ENCODE measurements at places on chromosomes 6 and 20.

- no peak for DNase-seq
Measured at GRCh38 chr20:58352468-58352867, 36.6 kb upstream of the VAPB start.

DNA sequence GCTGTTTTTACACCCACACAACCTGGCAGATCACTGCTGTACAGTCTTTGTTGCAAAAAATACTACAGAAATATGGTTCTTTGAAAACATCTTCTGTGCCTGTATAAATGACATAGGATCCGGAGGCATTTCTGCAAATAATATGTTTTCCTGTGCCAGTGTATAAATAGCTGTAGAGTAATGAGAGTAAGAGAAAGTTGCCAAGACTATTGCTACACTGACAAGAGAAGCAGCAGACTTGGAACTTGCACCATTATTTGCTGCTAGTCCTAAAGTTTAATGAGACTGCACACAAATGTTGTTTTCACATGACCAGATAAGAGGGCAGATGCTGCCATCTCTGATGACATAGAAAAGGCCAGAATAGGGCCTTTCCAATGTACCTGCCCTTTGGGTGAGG, 50.0 kb upstream of the DTNBP1 start:
- no peak for DNase-seq

DNA sequence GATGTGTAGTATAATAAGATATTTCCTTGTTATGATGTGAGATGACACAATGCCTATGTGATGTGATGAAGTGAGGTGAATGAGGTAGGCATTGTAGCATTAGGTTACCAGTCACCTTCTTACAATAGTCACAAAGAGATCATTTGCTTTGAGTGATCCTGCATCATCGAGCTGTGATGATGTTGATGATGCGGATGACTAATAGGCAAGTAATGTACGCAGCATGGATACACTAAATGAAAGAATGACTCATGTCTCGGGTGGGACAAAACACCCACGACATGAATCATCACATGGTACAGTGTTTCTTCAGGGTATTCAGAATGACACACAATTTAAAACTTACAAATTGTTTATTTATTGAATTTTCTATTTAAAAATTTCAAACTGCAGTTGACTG, 806.3 kb upstream of the GJE1 start:
- peak; percentile 94 for DNase-seq

DNA sequence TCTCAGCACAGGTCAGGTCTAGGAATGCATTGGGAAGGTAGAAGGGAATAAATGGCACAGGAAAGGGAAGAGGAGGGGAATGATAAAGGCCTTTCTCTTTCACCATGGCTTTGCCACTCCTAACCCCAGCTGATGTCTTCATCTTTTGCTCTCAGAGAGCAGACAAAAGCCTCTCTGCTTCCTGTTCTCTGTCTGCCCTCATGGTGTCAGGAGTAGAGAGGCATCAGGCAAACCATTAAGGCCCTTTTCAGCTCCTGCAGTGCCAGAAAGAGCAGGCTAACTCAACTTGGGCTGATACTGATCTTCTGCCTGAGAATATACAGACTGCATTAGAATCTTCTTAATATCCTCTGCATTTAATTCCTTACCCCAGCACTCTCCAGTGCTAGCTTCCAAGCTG, 48.0 kb upstream of the STXBP5 start:
- DNase-seq, result no peak

GRCh38 chr20:24361541-24361940, 107.9 kb upstream of the SYNDIG1 start:
- no peak for DNase-seq

GRCh38 chr6:146697921-146698320, 99.1 kb downstream of the ADGB start:
- no peak for DNase-seq

DNA sequence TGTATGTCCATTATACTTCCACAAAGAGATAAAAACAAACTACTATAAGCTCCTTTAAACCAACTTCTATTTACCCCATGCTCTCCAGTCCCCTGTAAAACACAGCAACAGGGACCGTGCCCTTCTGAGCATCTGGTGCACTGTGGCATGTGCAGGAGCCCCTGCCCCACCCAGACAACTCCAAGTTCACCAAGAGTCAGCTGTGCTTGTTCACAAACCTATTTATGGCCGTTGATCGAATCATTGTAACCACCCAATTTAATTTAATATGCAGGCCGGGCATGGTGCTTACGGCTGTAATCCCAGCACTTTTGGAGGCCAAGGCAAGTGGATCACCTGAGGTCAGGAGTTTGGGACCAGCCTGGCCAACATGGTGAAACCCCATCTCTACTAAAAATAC, 13.7 kb upstream of the BLCAP start:
- DNase-seq, result no peak

- DNase-seq, result no peak
Measured at GRCh38 chr6:116761779-116762178, 3.7 kb downstream of the FAM162B start.

GRCh38 chr6:112780498-112781096, 433.5 kb downstream of the RFPL4B start:
- peak; percentile 76 for DNase-seq

GRCh38 chr6:45830441-45831139, 185.1 kb downstream of the CLIC5 start:
- DNase-seq, result no peak

GRCh38 chr6:56541030-56541600, 101.6 kb downstream of the DST start:
- no peak for DNase-seq

GRCh38 chr20:10002866-10003265, 31.9 kb upstream of the ANKEF1 start:
- DNase-seq, result no peak

DNA sequence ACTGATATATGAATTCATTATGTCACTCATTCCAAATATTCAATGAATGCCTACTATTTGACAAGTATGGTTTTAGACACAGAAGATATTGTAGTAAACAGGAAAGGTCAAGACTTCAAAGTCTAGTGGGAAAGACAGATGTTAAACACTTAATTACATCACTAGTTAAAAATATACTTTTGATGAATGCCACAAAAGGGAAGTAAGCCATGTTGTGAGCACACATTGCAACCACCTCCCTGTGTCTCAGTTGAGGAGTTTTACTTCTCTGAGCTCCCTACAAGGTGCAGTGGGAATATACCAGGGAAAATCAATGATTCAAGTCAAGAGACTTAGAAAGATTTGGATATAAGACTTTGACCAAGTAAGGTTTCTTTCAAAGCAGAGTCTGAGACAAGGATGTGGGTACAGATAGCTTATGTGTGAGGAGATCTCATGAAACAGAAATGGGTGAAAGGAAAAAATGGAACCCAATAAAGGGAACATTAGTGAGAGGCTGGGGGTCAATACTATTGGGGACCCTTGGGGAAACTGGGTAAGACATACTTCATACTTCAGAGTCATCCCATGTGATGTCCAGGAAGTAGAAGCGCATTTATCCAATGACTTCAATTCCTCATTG, 503.7 kb downstream of the KIF16B start:
- no peak for DNase-seq

GRCh38 chr6:117267766-117268534, 2.6 kb downstream of the VGLL2 start:
- DNase-seq, result no peak

DNA sequence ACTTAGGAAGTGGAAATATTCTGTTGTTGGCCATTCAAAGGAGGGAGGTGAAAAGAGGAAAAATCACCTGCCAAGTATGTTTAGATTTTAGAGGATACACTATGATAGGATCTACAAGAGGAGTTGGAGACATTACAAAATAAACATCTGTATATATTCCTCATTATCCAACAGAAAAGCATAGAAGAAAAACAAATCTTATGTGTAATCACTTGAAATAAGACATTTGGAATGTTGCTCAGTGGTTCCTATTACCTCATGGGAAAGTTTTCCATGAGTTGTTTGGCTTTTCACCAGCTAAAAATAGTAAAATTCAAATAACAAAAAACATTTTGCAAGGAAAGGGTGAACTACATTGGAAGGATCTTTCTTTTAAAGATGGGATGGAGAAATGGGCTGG, 76.7 kb upstream of the CARMIL1 start:
- DNase-seq, result no peak

DNA sequence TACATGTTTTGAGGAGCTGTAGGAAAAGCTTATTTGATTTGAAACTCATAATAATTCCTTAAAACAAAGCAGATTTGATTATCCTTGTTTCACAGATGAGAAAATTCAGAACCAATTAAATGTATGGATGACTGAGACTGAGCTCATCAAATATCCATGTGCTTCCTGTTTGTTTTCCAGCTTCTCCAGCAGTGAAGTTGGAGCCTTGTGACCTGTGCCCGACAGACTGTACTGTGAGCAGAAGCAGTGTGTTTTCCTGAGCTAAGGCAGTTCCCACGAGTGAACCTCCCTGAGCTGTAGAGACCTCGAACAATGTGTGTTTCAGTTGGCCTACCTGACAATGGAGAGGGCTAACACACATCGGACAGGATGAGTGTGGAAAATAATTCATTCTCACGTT, 599.5 kb upstream of the NRSN1 start:
- no peak for DNase-seq

- no peak for DNase-seq
Measured at GRCh38 chr6:13420269-13420668, 67.1 kb downstream of the GFOD1 start.

DNA sequence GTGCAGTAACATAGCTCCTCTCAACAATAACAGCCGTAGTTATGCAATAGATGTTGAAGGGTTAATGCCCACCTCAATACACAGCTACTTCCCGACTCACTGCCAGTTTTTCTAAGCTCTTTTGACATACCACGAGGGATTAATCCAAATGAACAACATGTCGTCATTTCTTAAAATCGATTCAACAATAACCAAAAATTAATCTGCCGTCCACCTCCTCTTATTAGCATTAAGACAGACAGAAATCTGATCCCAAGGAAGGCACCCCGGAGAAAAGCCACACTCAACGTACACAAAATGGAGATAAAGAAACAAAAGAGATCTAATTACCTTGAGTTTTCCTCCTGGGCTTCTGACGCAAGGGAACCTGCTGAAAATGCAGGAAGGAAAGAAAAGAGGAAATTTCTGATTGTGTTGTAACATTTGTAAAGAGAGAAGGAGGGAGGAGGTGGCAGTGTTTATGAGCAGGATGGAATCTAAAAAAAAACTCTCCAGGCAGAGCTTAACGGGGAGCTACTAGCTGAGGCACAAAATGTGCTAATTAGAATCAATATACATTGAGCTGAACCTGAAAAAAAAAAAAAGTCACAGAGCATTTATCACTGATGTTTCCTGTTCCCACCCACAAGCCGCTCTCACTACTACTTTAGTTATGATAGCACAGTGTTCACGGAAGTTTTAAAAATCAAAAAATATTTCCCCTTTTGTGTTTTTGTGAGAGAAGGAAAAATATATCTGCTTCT, 109.3 kb downstream of the IPCEF1 start:
- no peak for DNase-seq

DNA sequence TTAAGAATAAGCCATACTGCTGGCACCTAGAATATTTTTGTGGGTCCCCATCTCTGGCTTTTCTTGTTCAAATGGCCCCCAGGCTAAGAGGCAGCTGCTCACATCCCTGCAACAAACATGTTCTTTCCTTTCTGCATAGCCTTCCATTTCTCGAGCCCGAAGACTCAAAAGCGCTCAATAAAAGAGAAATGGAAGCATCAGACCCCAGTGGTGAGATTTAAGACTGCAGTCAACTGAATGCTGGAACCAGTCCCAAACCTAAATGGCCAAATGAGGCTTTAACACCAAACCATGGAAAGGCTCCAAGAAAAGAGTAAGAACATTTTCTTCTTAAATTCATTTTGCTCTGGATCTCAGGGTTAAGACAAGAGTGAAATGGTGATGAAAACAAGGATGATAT, 122.1 kb upstream of the TRAF3IP2 start:
- no peak for DNase-seq

- DNase-seq, result no peak
Measured at GRCh38 chr6:109079981-109080380, 14.7 kb downstream of the SESN1 start.

DNA sequence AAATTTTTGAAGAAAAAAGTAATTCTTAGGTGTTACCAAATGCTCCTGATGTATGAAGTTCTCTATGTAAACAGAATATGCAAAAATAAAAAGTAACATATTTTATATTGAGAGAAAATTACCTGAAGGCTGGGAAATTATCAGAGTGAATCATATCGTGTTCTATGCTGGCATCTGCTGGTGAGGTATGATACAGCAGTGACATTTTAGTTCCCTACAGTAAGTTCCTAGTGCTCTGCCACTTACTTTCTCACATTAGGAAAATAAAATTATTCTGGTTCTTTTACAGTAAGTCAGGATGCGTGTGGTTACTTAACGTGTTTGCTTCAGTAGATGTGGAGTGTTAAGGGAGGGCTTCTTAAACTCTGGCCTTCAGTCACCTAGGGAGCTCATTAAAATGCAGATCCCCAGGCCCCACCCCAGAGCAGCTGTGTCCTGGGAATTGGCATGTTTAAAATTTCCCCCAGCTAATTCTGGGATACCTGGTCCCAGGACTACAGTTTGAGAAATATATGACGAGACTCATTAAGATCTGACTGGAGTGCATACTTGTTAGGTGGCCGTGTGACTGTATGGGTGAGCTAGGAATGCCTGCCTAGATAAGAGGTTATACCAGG, 3.2 kb downstream of the ACTR5 start:
- DNase-seq, result peak; percentile 26

- DNase-seq, result no peak
Measured at GRCh38 chr20:50140339-50140859, 13.1 kb downstream of the PEDS1 start.

DNA sequence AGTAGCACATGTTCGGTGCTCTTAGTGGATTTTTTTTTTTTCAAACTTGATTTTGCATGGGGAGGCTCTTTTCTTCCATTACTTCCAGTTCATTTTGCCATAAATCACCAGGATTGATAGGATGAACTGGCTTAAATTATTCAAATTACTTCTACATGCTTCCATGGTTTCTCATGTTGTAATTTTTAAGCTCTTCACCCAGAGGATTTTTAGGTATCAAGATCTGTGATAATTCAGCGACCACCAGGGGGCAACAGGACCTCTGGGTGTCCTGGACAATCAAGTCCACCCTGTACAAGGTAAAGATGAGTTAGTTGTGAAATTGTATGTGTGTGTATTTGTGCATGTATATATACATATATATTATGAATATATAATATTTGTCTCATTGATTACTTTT, 4.2 kb upstream of the EPHA7 start:
- no peak for DNase-seq

DNA sequence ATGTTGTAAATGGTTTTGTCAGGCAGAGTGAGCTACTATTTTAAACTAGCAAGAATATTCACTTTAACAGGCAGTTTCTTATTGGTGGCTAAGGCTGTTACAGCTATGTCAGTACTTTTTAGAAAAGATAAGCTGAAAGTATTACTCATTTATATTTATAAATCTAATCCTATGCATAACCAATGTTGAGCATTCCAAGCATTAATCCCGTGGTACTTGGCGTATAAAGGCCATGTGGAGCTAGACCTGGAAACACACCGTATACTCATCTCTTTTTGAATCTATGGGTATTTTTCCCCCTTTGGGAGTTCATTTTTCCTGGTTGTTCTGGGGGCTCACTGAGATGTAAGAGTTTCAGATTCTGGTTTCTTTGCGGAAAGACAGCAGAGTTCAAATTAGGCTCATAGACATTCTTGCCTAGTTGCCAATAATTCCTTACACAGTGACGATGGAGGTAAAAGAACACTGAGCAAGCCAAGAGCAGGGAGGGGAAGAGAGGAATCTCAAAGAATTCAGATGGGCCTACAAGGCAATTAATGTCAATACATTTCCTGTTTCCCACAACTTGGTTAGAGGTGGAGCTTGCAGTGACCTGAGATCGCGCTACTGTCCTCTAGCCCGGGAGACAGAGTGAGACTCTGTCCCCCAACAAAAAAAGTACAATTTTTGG, 211.5 kb downstream of the SOX4 start:
- no peak for DNase-seq

Data from fibroblast of the conjunctiva (primary cell).